ENCODE measurements at places on chromosomes 13 and 19.

GRCh38 chr13:20927596-20928257 is 25.2 kb upstream of the XPO4 start:
- DNase-seq: no peak

- DNase-seq: no peak
Observed at GRCh38 chr19:46283771-46284170, 13.1 kb upstream of the HIF3A start.

GRCh38 chr13:100798739-100799361 is 124.3 kb upstream of the TMTC4 start:
- DNase-seq: no peak

- DNase-seq: no peak
Observed at GRCh38 chr13:26568132-26568815, 10.8 kb downstream of the WASF3 start.

- no peak for DNase-seq
Observed at GRCh38 chr13:111161601-111162600, 46.8 kb downstream of the ARHGEF7 start.

- no peak for DNase-seq
Observed at GRCh38 chr13:106996867-106997618, 429.1 kb upstream of the ARGLU1 start.

DNA sequence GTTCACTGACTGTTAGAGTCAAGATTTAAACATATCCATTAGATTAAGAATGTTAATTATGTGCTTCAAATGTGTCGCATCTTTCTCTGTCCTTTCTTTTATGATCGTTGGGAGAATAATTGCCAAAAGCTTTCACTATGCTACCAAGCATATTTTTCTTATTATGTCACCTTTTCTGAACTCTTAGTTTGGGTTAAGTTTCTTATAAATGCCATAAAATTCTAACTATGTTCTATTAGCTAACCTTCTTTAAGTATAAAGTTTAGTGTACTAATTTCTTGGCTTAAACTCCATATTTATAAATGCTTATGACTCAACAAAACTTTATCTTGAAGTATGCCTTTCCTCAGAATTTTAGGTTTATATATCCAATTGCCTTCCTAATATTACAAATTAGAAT is 1759.4 kb downstream of the PCDH9 start:
- no peak for DNase-seq

GRCh38 chr13:74973935-74974879 is 507.8 kb downstream of the TBC1D4 start:
- DNase-seq: no peak

Measured in CD4-positive, alpha-beta T cell treated with Interleukin-12 subunit alpha and Interleukin-12 subunit beta, for 1 hour (primary cell).